Activated CD8-positive, alpha-beta memory T cell treated with anti-CD3 and anti-CD28 coated beads for 36 hours (primary cell): ENCODE measurements at places on chromosomes 11 and 22. TPM values are rescaled to one million over a fixed set of nuclear protein-coding genes. Genes with fewer than 3 reads are reported as not detected.

Gene EIF3M
- 443 TPM for total RNA-seq

Gene FUT4
- 6.9 TPM for total RNA-seq

Gene TESMIN
- total RNA-seq = 1.7 TPM

Gene POU2AF1
- 5.7 TPM for total RNA-seq

Gene CCDC15
- total RNA-seq = 3.8 TPM

Gene ACCS
- 2.8 TPM for total RNA-seq

Gene SYT12
- total RNA-seq = not detected

Gene CDKN1C
- total RNA-seq = 0.55 TPM

Gene OR56A1
- total RNA-seq = not detected

Gene CD3E
- 491 TPM for total RNA-seq

Gene KCNK4
- not detected for total RNA-seq

Gene LRP5
- 10.2 TPM for total RNA-seq

Gene RAG2
- not detected for total RNA-seq

Gene DTX4
- 0.08 TPM for total RNA-seq

Gene FOLR2
- total RNA-seq = not detected

Gene SAA1
- not detected for total RNA-seq

Gene TRIM29
- total RNA-seq = not detected

Gene OR4D5
- total RNA-seq = not detected

Gene TRIOBP
- 24.8 TPM for total RNA-seq

Gene CST6
- not detected for total RNA-seq

Gene PRAME
- not detected for total RNA-seq

Gene MS4A6E
- not detected for total RNA-seq

Gene GUCY1A2
- total RNA-seq = not detected

Gene SLC35F2
- 34.5 TPM for total RNA-seq

Gene OR4C5
- total RNA-seq = not detected

Gene CD248
- 5.6 TPM for total RNA-seq

Gene MRGPRX4
- not detected for total RNA-seq

Gene JHY
- total RNA-seq = 3.6 TPM

Gene MMP11
- total RNA-seq = 0.42 TPM

Gene OR8A1
- not detected for total RNA-seq

Gene TRIM21
- total RNA-seq = 20.9 TPM

Gene FOSL1
- 24.7 TPM for total RNA-seq

Gene SLC17A6
- total RNA-seq = not detected

Gene SMTNL1
- not detected for total RNA-seq

Gene CLDN5
- total RNA-seq = not detected

Gene ZNF280B
- 3.8 TPM for total RNA-seq

Gene IL18
- total RNA-seq = not detected

Gene ROBO4
- not detected for total RNA-seq

Gene MUC2
- not detected for total RNA-seq
